ENCODE measurements at places on chromosomes 16 and 17.

GRCh38 chr17:57138030-57138911, 53.2 kb downstream of the AKAP1 start:
- DNase-seq, result no peak

DNA sequence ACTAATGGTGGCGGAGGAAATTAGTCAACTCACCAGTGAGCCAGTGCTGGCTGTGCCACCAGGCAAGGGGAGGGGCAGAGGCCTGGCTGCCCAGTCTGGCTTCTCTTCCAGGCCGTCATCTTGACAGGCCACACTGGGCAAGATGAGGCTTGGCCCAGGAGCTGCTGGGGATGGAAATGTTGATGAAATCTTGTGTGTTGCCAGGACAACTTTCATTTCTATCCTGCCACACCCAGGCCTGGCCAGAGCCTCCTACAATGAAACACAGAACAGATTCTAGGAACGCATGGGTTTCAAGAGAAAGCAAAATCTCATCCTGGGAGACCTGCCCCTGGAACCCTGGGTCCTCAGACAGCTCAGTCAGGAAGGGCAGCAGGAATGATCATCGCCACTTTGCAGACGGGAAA, 9.3 kb downstream of the HEXIM2 start:
- DNase-seq, result peak; percentile 78

- no peak for DNase-seq
Observed at GRCh38 chr16:78749745-78750268, 650.4 kb downstream of the WWOX start.

DNA sequence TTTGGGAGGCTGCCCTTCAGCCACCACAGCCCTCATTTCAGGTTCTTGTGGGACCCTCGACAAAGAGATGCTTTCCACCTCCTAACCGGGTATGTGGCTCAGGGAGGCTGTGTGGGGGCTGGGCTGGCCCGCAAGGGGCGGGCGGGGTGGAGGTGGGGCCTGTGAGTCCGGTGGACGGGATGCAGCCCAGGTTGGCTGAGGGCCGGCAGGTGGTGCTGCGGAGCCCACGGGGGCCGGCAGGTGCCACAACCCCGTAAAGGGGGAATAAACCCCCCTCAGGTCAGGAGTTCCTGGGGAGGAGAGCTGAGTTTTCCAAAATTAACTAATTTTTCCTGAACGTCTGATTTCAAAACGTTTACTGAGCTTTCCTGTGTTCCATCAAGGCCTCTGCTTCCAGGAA, 4.9 kb upstream of the CIAO3 start:
- DNase-seq, result peak; percentile 56

- DNase-seq, result no peak
Observed at GRCh38 chr17:21482189-21482865, 106.2 kb downstream of the KCNJ12 start.

- no peak for DNase-seq
Observed at GRCh38 chr17:11997972-11998233, 628 bp upstream of the ZNF18 start.

DNA sequence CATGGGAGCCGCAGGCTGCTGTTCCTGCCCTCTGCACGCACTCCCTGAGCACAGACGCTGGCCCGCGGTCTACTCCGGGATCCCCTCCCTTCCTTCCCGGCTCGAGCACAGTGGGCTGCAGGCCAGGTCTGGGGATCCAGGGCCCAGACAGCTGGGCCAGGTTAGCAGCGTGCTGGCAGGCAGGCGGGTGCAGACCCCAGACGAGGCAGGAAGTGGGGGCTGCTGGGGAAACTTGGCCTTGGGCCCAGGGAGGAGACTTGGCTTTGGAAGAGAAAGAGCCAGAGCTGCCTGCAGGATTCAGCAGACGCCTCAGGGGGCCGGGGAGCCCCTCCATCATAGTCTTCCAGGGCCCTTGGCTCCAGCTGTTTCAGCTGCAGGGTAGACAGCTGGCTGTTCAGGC, 30.2 kb upstream of the ABCC3 start:
- peak; percentile 78 for DNase-seq

GRCh38 chr17:6592173-6592572, 35.8 kb upstream of the PITPNM3 start:
- peak; percentile 56 for DNase-seq

DNA sequence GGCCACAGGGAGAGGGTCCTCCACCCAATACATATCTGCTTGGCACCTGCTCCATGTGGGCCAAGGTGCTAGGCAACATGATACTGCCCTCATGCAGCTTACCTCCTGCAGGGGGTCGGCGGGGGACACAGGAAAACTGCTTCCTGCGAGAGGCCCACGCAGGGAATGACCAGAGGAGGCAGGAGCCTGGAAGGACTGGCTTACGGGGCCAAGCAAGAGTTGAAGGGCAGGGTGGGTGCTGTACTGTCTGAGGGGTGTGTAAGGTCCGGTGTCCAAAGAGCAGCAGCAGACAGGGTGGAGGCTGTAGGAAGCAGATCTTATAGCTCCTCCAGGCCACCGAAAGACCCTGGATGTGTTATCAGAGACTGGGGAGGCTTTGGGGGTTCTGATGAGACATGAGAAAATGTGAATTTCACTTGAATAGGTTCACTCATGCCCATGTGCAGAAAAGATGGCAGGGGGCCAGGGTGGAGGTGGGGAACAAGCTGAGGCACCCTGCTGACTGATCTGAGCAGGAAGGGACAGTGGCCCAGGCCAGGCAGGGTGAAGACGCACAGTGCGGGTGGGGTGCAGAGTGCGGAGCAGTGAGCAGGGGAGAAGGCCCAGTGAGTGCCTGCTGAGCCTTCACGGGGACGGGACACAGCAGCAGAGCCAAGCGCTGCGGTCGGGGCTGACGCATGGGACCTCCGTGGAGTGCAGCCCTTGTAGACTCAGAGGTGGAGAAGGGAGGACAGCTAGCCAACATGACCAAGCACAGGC, 8.3 kb downstream of the FLCN start:
- no peak for DNase-seq

DNA sequence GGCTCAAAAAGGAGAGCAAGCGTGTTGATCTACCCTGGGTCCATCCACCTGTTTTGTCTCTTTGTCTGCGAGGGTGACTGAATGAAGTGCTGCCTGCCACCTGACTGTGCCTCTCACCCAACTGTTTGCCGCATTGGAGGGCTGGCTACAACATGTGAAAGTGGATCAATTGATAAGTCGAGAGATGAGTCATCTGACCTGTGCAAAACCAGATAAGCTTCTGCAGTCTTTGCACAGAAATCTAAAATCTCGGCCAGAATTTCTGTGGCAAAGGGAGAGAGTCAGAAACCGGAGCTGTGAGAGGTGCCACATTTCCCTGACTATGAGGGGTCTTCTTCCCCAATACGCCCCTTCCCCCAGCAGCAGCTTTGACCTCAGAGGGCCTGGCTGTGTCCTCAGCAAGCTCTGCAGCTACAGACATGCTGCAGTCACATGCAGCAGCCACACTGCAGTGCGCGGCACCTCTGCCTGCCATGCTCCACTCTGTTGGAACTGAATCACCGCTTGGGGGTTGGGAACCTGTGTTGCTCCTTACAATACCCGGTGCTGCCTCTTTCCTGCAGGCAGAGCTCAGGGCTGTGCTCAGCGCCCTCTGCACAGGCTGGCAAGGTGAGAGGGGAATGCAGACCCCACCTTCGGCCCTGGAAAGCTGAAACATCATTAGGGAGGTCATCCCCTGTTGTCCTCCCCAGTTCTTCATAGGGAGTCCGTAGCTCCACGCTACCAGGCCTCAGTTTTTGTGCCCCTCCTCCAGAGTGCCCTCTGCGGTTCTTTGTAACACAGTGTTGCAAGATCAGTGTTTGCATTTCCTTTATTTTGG, 16.2 kb upstream of the HAS3 start:
- peak; percentile 57 for DNase-seq
